ENCODE measurements at places on chromosomes 4 and X. TPM values are rescaled to one million over a fixed set of nuclear protein-coding genes. Genes with fewer than 3 reads are reported as not detected.

The PPID gene
- 18.4 TPM for polyA plus RNA-seq

The TLL1 gene
- polyA plus RNA-seq, result 2.7 TPM

The CBR4 gene
- polyA plus RNA-seq, result 3.3 TPM

The RAB40A gene
- 0.06 TPM for polyA plus RNA-seq

The EGF gene
- polyA plus RNA-seq, result 0.07 TPM

The PLXNA3 gene
- 18.4 TPM for polyA plus RNA-seq

The PRRG3 gene
- 0.03 TPM for polyA plus RNA-seq

The TRIM60 gene
- not detected for polyA plus RNA-seq

The SMIM10 gene
- polyA plus RNA-seq, result 12.6 TPM

The GPRIN3 gene
- 0.01 TPM for polyA plus RNA-seq

DNA sequence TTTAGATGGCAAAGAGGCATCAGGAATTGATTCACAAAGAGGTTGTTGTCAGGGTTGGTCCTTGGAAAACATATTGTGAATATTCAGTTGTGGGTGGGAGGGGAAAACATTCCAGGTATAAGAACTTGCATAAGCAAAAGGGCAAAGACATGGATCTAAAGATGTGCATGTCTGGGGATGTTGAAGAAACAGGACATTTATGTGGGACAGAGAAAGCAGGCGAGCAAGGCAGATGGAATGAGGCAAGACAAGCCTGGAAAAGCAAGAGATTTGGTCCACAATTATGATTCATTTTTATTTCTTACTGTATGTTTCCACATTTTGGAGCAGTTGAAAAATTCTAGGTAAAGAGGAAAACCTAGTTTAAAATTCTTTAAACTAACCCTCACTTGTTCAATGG, 134.9 kb upstream of the CXXC4 start:
- H3K4me1 ChIP-seq, result no peaks in the 10 kb centered on the region
- H3K27me3 ChIP-seq, result no peaks in the 10 kb centered on the region
- H3K4me3 ChIP-seq, result no peak overlapping the region
- no peak overlapping the region for H3K27ac ChIP-seq
- no peak for DNase-seq

DNA sequence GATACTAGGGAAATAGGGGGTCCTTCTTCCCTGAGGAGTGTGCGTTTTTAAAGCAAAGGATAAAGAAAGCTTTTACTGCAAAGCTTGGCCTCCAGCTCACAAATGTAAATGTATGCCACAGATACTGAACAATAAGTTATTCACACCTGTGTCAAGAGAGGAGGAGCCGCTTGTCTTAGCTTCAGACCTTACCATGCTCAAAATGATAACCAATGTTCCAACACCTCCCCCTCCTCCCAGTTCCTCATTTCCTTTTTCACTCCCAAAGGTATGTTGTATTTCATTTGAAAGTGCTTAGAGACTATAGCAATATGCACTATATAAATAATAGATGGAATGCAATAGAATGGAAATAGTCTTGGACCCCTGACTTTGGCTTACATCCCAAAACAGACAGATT, 47.0 kb upstream of the RAPGEF2 start:
- H3K36me3 ChIP-seq, result no peaks in the 10 kb centered on the region
- H3K4me3 ChIP-seq, result no peak overlapping the region
- H3K27me3 ChIP-seq, result no peaks in the 10 kb centered on the region
- DNase-seq, result no peak
- no peaks in the 10 kb centered on the region for H3K4me1 ChIP-seq

GRCh38 chr4:164659765-164660164, 94.2 kb upstream of the SMIM31 start:
- no peak overlapping the region for H3K27ac ChIP-seq
- H3K4me3 ChIP-seq, result no peak overlapping the region
- no peaks in the 10 kb centered on the region for H3K36me3 ChIP-seq
- H3K27me3 ChIP-seq, result no peaks in the 10 kb centered on the region
- H3K4me1 ChIP-seq, result no peaks in the 10 kb centered on the region

- no peak overlapping the region for H3K27ac ChIP-seq
- no peaks in the 10 kb centered on the region for H3K36me3 ChIP-seq
- H3K27me3 ChIP-seq, result no peaks in the 10 kb centered on the region
- H3K4me3 ChIP-seq, result no peak overlapping the region
Observed at GRCh38 chrX:121802881-121803412, 755.5 kb downstream of the GLUD2 start.

DNA sequence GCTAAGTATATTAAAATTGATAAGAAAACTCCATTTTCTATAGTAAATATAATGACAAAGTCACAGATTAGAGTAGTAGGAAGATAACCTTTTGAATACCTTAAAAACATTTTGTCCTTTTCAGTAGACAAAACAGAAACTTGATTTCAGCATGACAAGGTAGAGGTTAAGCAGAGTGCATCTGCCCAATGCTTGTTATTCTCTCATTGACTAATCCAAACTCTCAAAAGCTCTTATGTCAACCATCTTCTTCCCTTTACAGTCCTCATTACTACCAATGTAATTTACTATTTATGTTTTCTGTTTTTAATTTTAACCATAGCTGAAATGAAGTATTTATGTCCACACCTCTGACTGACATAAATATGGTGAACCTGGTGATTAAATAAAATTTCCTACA, 11.1 kb downstream of the NIPAL1 start:
- no peak overlapping the region for H3K4me3 ChIP-seq
- DNase-seq, result no peak
- no peaks in the 10 kb centered on the region for H3K4me1 ChIP-seq

DNA sequence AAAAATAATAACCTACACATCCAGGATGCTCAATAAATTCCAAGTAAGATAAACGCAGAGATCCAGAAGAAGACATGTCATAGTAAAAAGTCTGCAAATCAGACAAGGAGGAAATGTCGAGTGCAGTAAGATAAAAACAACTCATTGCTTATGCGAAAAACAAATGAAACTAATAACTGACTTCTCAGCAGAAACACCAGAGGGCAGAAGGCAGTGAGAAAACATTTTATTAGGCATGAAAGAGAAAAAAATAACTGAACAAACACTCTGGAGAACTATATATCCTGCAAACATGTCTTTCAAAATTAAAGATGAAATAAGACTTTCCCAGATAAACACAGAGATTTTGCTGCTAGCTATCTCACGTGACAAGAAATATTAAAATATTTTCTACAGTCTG, 201.3 kb upstream of the CTSO start:
- no peak overlapping the region for H3K27ac ChIP-seq
- H3K36me3 ChIP-seq, result no peaks in the 10 kb centered on the region
- no peaks in the 10 kb centered on the region for H3K27me3 ChIP-seq
- DNase-seq, result peak; percentile 17

GRCh38 chr4:185730849-185731608, 81.0 kb downstream of the SORBS2 start:
- peaks cover 5% of the 10 kb centered on the region for H3K27me3 ChIP-seq
- H3K4me1 ChIP-seq, result no peaks in the 10 kb centered on the region
- peak; percentile 55 for DNase-seq
- no peak overlapping the region for H3K27ac ChIP-seq

DNA sequence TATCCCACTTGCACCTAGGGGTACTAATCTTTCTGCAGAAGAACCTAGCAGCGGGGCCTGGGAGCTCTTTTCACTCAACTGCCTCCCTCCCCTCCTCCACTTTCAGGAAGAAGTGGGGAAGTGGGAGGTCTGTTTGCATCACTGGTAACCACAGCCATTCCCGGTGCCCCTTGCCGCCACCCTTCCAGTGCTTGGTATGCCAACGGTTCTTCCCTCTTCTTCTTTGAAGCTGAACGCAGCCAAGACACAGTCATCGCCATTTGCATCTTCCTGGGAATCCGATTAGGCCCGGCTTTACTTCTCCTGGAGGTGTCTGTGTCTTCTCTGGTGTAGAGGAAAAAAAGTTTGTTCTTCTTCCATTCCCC, 47.2 kb upstream of the RBPJ start:
- no peaks in the 10 kb centered on the region for H3K4me1 ChIP-seq
- no peak overlapping the region for H3K4me3 ChIP-seq
- no peaks in the 10 kb centered on the region for H3K27me3 ChIP-seq
- DNase-seq, result no peak
- H3K36me3 ChIP-seq, result no peaks in the 10 kb centered on the region

- no peaks in the 10 kb centered on the region for H3K27me3 ChIP-seq
- H3K27ac ChIP-seq, result peak overlapping the region; percentile 92
- H3K36me3 ChIP-seq, result peaks cover 46% of the 10 kb centered on the region
- no peak for DNase-seq
- H3K4me3 ChIP-seq, result no peak overlapping the region
- peaks cover 6% of the 10 kb centered on the region for H3K4me1 ChIP-seq
Observed at GRCh38 chrX:154366666-154367055, 7.8 kb downstream of the FLNA start.

- DNase-seq, result no peak
- no peaks in the 10 kb centered on the region for H3K36me3 ChIP-seq
- no peaks in the 10 kb centered on the region for H3K27me3 ChIP-seq
- no peak overlapping the region for H3K4me3 ChIP-seq
Observed at GRCh38 chr4:45692131-45692735, 431.6 kb downstream of the GABRG1 start.

DNA sequence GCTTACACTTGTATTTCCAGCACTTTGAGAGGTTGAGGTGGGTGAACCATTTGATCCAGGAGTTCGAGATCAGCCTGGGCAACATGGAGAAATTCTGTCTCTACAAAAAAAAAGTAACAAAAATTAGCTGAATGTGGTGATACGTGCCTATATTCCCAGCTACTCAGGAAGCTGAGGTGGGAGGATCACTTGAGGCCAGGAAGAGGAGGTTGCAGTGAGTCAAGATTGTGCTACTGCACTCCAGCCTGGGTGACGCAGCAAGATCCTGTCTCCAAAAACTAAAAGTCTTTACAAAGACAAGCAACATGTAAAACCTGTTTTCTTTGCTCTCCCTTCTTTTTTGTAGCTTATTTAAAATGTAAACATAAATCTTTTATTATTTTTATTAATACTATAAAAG, 1156.1 kb downstream of the FAT4 start:
- H3K4me1 ChIP-seq, result no peaks in the 10 kb centered on the region
- H3K27me3 ChIP-seq, result no peaks in the 10 kb centered on the region
- no peak overlapping the region for H3K27ac ChIP-seq
- H3K4me3 ChIP-seq, result no peak overlapping the region
- H3K36me3 ChIP-seq, result no peaks in the 10 kb centered on the region

DNA sequence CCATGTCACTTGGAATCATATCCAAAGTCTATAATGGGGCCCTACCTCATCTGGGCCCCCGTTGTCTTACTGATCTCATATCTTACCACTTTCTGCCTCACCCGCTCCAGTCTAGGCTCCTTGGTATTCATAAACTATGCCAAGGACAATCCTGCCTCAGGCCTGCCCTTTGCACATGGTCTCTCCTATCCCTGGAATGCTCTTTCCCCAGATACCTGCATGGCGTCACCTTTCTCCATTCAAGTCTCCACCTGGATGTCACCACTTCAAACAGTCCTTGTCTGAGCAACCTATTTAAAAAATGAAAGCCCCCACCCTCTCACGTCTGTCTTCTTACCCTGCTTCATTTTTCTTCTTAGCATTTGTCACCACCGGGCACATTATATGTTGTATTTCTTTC, 8.2 kb downstream of the VGLL1 start:
- no peaks in the 10 kb centered on the region for H3K36me3 ChIP-seq
- no peak overlapping the region for H3K4me3 ChIP-seq
- no peak for DNase-seq
- no peaks in the 10 kb centered on the region for H3K4me1 ChIP-seq
- no peaks in the 10 kb centered on the region for H3K27me3 ChIP-seq
- no peak overlapping the region for H3K27ac ChIP-seq

DNA sequence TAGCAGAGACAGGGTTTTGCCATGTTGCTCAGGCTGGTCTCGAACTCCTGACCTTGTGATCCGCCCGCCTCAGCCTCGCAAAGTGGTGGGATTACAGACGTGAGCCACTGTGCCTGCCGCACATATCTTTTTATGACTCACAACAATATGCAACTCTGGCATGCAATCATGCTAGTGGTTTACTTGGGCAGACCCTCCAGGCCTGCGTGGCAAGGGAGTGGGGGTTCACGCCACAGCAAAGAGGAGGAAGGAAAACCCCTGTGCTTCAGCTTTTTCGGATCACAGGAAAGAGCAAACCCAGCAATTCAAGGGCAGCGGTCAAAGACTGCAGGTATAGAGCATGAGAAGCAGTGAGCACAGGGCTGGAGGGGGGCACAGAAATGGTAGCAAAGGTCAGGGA, 48.3 kb upstream of the CD99 start:
- no peak overlapping the region for H3K4me3 ChIP-seq
- no peaks in the 10 kb centered on the region for H3K27me3 ChIP-seq
- DNase-seq, result peak; percentile 20
- no peak overlapping the region for H3K27ac ChIP-seq
- H3K36me3 ChIP-seq, result no peaks in the 10 kb centered on the region

DNA sequence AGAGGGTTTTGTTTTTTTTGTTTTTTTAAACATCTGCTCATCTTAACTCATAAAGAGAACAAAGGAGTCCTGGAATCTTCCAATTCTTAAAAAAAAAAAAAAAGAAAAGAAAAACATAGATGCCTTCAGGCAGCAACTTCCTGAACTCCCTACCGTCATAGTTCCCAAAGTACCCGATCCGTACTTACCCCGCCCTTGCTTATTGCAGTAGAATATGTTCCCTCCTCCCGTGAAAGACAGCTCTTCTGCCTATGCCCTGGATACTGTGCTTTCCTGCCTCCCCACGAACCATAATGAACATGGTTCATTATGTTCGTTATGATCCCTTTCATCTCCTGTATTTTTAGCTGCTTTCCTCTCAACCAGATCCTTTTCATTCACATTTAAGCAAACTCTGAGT, 40.3 kb downstream of the KLHL5 start:
- no peaks in the 10 kb centered on the region for H3K4me1 ChIP-seq
- no peak overlapping the region for H3K27ac ChIP-seq
- H3K36me3 ChIP-seq, result peaks cover 2% of the 10 kb centered on the region

- no peaks in the 10 kb centered on the region for H3K36me3 ChIP-seq
- H3K27ac ChIP-seq, result no peak overlapping the region
- H3K27me3 ChIP-seq, result no peaks in the 10 kb centered on the region
- H3K4me3 ChIP-seq, result no peak overlapping the region
- DNase-seq, result peak; percentile 2
Observed at GRCh38 chrX:15679246-15679645, 14.6 kb upstream of the CLTRN start.

GRCh38 chrX:69022430-69022829, 142.8 kb downstream of the PJA1 start:
- DNase-seq, result no peak
- no peaks in the 10 kb centered on the region for H3K27me3 ChIP-seq
- H3K27ac ChIP-seq, result no peak overlapping the region
- no peaks in the 10 kb centered on the region for H3K4me1 ChIP-seq
